ENCODE measurements at places on chromosomes 7 and 10.

GRCh38 chr10:97781618-97782331 lies 10.0 kb upstream of the SFRP5 start:
- no peak for DNase-seq

DNA sequence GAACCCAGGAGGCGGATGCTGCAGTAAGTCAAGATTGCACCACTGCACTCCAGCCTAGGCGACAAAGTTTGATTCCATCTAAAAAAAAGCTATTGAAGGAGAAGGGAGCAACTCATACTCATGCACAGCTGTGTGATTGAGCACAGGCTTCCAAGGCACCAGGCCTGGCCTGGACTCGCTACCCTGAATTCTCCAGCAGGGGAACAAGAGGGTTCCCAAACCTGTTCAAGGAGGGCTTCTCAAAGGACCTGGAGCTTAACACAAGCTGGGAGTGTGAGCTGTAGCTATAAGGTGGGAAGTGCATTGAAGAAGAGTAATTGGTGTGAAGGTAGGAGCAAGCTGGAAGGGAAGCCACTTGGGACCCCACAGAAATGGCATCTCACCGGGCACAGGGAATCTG lies 15.1 kb upstream of the DDIT4 start:
- DNase-seq, result no peak

GRCh38 chr10:49831352-49832035 lies 69.4 kb upstream of the OGDHL start:
- DNase-seq, result peak; percentile 9

- DNase-seq, result no peak
These were observed 337.0 kb downstream of the PTEN start for GRCh38 chr10:88200312-88201032.

DNA sequence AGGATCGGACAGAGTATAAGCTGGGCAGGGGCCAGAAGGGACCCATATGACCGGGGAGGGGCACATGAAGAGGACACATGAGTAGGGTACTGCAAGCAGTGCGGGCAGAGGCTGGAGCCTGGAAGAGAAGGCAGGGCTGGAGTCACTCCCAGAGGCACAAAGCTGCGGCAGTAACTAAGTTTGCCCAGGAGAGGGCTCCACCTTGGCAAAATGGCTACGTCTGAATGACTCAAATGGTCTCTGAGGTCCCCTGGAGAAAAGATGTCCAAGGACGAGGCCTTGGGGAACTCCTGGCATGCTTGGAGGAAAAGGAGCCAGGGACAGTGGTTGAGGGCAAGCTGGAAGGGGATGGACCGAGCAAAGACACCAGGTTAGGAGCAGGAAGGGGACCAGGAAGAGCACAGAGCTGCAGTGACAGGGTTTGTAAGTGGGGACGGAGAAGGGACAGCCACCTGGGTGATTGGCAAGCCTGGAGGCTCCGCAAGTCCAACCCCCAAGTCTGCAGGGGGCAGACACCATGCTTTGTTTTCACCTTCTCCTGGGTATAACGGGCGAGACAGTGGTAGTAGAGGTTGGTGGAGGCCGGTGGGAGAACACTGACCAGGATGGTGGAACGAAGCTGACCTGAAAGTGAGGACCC lies 43.1 kb upstream of the LBX1 start:
- DNase-seq, result peak; percentile 36

DNA sequence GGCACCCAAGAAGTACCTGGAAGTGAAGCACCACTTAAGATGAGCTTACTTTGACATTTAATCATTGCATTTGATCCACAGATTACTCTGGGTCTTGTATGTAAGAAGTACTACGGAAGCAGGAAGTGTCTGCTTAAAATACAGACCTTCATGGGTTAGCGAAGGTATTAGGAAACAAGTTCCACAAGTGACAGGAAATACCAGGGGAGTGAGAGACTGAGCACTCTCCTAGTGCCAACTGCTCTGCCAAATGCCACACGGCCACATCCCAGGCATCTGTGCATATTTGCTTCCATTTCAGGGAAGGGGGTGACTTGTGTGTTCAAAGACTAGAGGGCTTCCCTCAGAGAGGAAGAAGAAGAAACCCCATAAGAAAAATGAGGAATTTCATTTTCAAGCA lies 57.2 kb upstream of the ANK3 start:
- no peak for DNase-seq

GRCh38 chr7:76051840-76052239 lies 3.9 kb downstream of the MDH2 start:
- DNase-seq, result no peak

Data from HS-5 (cell line).